Prostate gland (tissue), 2 donors: ENCODE measurements at places on chromosomes 2 and 18. TPM values are rescaled to one million over a fixed set of nuclear protein-coding genes. Genes with fewer than 3 reads are reported as not detected.

DNA sequence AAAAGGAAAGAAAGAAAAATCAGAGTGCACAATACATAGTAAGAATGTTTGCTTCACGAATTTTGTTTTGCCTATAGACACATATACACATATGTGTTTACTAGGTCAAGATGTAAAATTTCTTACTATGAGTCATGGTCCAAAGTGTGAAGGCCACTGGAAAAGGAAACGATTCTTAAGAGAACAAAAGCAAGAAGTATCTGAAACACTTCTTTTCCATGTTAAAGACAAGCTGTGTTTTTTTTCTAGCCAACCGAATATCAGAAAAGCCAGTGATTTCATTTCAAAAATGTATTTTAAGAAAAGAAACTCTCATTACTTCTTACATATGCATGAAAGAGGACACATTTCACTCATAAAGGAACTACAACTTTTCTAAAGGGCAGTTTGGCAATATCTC lies 24.9 kb downstream of the PECR start:
- no peaks in the 10 kb centered on the region for H3K4me1 ChIP-seq
- H3K4me3 ChIP-seq: no peak overlapping the region
- DNase-seq: no peak
- no peak overlapping the region for H3K27ac ChIP-seq
- H3K36me3 ChIP-seq: no peaks in the 10 kb centered on the region
- no peaks in the 10 kb centered on the region for H3K27me3 ChIP-seq

- no peaks in the 10 kb centered on the region for H3K4me1 ChIP-seq
- peaks cover 6% of the 10 kb centered on the region for H3K36me3 ChIP-seq
- H3K27ac ChIP-seq: no peak overlapping the region
These were observed 46.2 kb downstream of the FAM168B start for GRCh38 chr2:131046918-131047652.

- H3K27me3 ChIP-seq: no peaks in the 10 kb centered on the region
- no peaks in the 10 kb centered on the region for H3K36me3 ChIP-seq
- no peak for DNase-seq
- no peak overlapping the region for H3K27ac ChIP-seq
These were observed 258.1 kb downstream of the LNPK start for GRCh38 chr2:175744000-175744399.

DNA sequence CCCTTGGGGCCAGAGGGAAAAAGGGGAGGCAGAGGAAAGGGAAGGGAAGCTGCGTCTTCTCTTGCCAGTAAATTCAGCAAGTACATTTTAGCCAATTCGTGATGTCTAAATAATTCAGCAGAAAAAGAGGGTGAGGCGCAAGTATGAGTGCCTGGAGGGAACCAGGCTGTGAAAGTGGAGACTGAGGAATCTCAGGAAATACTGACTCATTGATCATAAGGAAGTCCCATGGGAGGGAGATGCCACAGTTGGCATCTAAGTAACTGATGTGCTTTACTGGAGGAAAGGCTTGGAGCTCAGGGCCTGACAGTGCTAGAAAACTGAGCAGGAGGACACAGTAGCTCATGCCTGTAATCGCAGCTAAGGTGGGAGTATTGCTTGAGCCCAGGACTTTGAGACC lies 31.1 kb downstream of the KIF5C start:
- H3K27me3 ChIP-seq: no peaks in the 10 kb centered on the region
- no peak overlapping the region for H3K27ac ChIP-seq
- no peak for DNase-seq

ATG4B gene
- total RNA-seq: 162 TPM

DNA sequence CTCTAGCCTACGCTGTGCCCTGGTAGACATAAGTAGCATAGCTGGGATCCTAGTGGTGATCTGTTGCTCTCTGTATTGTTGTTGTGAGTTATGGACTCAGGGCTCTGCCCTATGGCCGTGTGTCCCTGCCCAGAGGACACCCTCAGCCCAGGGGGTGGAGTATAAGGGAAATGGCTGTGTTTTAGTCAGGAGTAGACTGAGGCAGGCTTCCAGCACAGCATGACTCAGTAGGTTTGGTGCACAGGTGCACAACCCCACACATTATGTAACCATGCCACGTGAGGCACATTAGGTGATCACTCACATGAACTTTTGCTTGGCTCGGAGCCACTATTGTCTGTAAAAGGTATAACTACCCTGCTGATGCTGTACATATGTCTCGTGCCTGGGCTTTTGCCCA lies 59.9 kb upstream of the PEX13 start:
- H3K27ac ChIP-seq: no peak overlapping the region
- H3K36me3 ChIP-seq: no peaks in the 10 kb centered on the region
- H3K4me3 ChIP-seq: no peak overlapping the region
- no peaks in the 10 kb centered on the region for H3K4me1 ChIP-seq

DNA sequence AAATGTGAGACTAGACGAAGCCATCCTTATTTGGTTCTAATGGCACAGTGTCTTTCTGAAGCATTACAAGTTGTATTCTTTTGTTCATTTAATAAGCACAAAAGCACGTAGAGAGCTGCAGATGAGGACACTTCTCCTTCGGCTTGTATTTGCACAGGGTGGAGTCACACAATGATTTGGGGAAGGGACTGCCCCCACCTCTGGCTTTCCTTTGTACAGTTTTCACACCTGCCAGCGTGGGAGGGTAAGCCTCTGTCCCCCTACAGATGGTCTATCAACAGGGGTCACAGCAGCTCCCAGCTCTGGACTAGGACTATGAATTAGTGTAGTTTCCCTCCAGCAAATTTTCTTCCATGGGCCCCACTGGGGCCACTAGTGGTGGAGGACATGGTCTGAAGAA lies 108.2 kb upstream of the KLHL14 start:
- no peaks in the 10 kb centered on the region for H3K27me3 ChIP-seq
- no peaks in the 10 kb centered on the region for H3K36me3 ChIP-seq
- no peaks in the 10 kb centered on the region for H3K4me1 ChIP-seq
- H3K27ac ChIP-seq: no peak overlapping the region
- DNase-seq: no peak

GRCh38 chr2:191244350-191244749 lies 854 bp upstream of the MYO1B start:
- no peaks in the 10 kb centered on the region for H3K36me3 ChIP-seq
- H3K27me3 ChIP-seq: no peaks in the 10 kb centered on the region
- H3K4me1 ChIP-seq: no peaks in the 10 kb centered on the region
- H3K4me3 ChIP-seq: no peak overlapping the region
- DNase-seq: no peak

DNA sequence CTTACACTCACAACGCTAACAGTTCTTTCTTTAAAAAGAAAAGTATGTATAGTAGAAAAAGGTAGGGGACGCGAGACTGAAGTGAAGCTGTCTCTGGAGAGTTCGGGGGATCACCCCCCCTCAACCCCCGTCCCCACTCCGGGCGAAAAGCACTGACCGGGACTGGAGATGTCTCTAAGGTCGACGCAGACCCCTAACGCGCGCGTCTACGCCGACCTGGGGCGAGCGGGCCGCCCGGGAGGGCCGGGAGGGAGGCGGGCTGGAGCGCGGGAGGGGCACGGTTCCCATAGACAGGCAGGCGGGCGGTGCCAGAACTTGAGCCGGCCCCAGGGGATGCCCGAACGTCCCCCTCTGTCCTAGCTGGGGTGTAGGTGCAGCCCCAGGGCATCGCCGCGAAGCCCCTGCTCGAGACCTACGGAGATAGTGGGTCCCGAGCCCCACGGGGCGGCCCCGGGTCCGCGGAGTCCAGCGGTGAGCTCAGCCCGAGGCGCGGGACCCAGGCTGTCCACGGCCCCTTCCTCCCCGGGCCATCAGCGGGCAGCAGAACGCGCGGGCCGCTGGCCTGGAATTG lies 82.2 kb downstream of the CHRNA1 start:
- no peak for DNase-seq
- H3K27me3 ChIP-seq: no peaks in the 10 kb centered on the region
- H3K4me1 ChIP-seq: no peaks in the 10 kb centered on the region
- peak overlapping the region; percentile 76 for H3K27ac ChIP-seq

GRCh38 chr2:150191349-150191748 lies 296.1 kb downstream of the RND3 start:
- H3K4me1 ChIP-seq: no peaks in the 10 kb centered on the region
- no peak overlapping the region for H3K4me3 ChIP-seq
- H3K27me3 ChIP-seq: no peaks in the 10 kb centered on the region
- H3K36me3 ChIP-seq: no peaks in the 10 kb centered on the region

NLRC4 gene
- total RNA-seq: 1.1 TPM

- no peaks in the 10 kb centered on the region for H3K27me3 ChIP-seq
- H3K4me3 ChIP-seq: no peak overlapping the region
- peak; percentile 60 for DNase-seq
These were observed 13.6 kb upstream of the ADI1 start for GRCh38 chr2:3532941-3533340.

DNA sequence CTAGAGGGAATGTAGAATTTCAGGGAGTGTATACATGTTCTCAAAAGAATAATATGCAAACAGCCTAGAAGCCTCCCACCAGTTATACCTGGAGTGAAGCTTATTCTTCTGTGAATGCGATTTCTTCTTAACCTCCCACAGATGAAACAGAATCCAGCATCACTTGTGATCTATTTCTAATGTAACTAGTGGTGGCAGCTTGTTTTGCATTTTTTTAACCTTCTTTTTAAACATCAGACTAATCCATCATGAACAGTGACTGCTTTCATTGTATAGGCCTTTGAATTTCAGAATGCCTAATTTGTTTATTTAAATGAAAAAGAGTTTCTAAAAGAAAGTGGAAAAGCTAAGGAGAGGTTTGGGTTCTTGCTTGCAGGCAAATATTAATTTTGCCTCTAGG lies 85.7 kb upstream of the EPHA4 start:
- H3K27ac ChIP-seq: no peak overlapping the region
- H3K27me3 ChIP-seq: no peaks in the 10 kb centered on the region
- H3K36me3 ChIP-seq: no peaks in the 10 kb centered on the region
- no peak overlapping the region for H3K4me3 ChIP-seq
- DNase-seq: no peak
- no peaks in the 10 kb centered on the region for H3K4me1 ChIP-seq

DNA sequence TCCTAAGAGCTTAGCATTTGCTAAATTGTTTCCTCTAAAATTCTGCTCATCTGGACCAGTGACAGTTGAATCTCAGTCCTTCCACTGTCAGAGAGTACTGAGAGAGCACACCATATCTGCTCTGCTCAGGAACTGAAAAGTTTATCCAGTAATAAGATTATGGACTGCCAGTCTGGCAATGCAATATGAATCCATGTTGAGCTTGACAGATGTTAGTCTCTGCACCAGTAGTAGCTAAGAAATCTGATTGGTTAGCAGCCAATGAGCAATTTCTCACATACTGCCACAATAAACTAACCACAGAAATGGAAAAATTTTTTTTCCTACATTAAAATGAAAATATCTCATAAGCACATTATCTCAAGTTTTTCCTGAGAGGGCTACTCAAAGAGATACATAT lies 2.3 kb downstream of the PRKD3 start:
- no peak overlapping the region for H3K4me3 ChIP-seq
- DNase-seq: no peak
- H3K36me3 ChIP-seq: no peaks in the 10 kb centered on the region
- no peaks in the 10 kb centered on the region for H3K27me3 ChIP-seq
- no peak overlapping the region for H3K27ac ChIP-seq

IL18R1 gene
- 1.5 TPM for total RNA-seq

DNA sequence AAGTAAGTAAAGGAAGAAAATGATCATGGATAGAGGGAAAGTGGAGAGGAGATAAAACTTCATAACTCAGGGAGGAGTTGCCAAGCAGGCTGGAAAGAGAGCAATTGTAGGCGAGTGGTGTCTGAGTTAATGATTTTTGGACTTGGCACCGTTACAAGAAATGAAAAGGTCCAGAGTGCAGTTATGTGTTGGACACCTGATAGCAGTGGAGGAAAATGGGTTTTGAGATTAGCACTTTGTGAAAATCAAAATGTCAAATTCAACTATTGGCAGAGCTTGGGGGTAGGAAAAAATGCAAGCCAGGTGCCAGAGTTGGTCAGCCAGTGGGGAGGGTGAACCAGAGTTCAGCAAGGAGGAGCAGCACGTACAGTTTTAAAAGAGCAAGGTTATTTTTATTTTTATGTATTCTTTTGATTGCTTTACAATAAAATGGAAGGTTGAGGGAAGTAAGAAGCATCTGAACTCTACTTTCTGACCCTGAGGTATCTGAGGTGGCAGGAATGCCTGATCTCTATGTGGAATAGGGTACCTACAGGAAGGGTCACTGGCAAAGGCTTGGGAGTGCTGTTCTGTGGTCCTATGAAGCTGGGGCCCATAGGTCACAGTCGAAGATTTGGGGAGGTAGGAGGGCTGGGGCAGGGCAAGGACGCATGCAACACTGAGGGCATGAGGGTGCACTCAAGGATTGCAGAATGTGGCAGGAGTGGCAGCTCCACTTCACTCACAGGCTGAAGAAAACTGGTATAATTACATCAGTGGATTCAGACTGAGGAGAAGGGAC lies 127.5 kb downstream of the CD8B2 start:
- no peak for DNase-seq
- H3K4me3 ChIP-seq: no peak overlapping the region

GRCh38 chr2:198890490-198890889 lies 567.2 kb downstream of the SATB2 start:
- DNase-seq: no peak
- no peak overlapping the region for H3K4me3 ChIP-seq
- H3K4me1 ChIP-seq: no peaks in the 10 kb centered on the region
- H3K27me3 ChIP-seq: no peaks in the 10 kb centered on the region
- H3K27ac ChIP-seq: no peak overlapping the region

UGT1A8 gene
- not detected for total RNA-seq

LYPD1 gene
- total RNA-seq: 0.18 TPM

- no peaks in the 10 kb centered on the region for H3K27me3 ChIP-seq
- no peak for DNase-seq
- no peaks in the 10 kb centered on the region for H3K36me3 ChIP-seq
- no peak overlapping the region for H3K4me3 ChIP-seq
These were observed 89.3 kb downstream of the MDH1 start for GRCh38 chr2:63678085-63678484.

DNA sequence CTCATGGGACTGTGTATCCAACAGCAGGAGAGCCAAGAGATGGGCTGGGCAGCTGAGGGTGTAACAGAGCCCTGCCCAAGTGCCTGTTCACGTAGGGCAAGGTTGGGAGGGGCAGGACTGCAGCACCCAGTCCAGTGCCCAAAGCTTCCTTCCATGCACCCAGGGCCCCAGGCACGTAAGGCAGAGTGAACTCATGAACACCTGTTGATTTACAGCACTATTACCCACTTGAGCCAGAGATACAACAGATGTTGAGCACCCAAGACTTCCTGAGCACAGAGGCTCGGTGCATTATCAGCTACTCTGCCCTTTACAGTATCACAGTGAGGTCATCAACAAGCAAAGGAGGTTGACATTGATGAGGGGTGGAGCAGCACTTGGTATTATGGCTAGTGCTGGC lies 50.2 kb upstream of the FHL2 start:
- H3K27me3 ChIP-seq: no peaks in the 10 kb centered on the region
- no peak overlapping the region for H3K4me3 ChIP-seq
- no peaks in the 10 kb centered on the region for H3K36me3 ChIP-seq
- DNase-seq: no peak
- H3K4me1 ChIP-seq: no peaks in the 10 kb centered on the region

LOXHD1 gene
- 1.4 TPM for total RNA-seq

GPBAR1 gene
- 0.91 TPM for total RNA-seq

GRCh38 chr2:133122529-133122928 lies 445.7 kb downstream of the NCKAP5 start:
- H3K36me3 ChIP-seq: no peaks in the 10 kb centered on the region
- no peaks in the 10 kb centered on the region for H3K27me3 ChIP-seq
- no peak overlapping the region for H3K4me3 ChIP-seq
- no peak for DNase-seq
- H3K4me1 ChIP-seq: no peaks in the 10 kb centered on the region
- H3K27ac ChIP-seq: no peak overlapping the region
